ENCODE measurements at places on chromosomes 16 and 17.

DNA sequence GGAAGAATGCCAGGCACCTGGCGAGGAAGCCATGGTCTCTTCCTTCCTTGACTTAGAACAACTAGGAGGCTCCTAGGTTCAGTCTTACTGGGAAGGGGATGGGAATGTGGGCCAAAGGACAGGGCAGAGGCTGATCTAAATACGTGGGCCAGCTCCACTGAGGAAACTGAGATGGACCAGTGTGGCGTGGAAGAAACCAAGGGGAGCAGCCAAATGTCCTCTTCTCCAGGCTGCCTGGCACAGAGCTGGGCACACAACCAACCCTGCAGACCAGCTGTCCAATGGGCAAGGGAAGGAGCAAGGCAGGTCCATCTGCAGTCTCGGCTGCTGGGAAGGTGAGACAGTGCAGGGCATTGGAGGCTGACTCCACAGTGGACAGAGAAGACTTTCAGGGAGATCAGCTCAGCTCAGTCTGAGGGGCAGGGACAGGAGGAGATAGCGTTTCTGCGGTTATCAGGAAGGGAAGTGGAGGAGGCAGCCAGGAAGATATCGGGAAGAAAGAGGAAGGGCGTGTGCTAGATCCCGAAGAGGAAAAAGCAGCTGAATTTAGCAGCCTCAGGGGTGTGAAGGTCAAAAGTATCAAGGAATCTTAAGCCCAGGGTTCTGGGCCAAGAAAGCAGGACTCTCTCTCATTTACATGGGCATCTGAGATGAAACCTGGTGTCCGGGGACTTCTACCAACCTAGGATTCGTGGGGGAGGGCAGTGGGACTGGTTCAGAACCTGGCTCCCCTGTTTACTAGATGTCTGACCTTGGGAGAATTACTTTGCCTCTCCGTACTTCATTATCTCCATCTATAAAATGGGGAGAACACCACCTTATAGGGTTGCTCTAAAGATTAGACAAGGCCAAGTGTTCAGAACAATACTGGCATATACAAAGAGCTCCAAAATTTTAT lies 1.8 kb downstream of the KIFC3 start:
- DNase-seq = no peak

GRCh38 chr16:27798241-27798640 lies 248.3 kb downstream of the KATNIP start:
- no peak for DNase-seq

- no peak for DNase-seq
Observed at GRCh38 chr16:75152635-75153034, 4.3 kb downstream of the ZFP1 start.

- DNase-seq = no peak
Observed at GRCh38 chr17:58565389-58566311, 51.2 kb upstream of the MTMR4 start.

DNA sequence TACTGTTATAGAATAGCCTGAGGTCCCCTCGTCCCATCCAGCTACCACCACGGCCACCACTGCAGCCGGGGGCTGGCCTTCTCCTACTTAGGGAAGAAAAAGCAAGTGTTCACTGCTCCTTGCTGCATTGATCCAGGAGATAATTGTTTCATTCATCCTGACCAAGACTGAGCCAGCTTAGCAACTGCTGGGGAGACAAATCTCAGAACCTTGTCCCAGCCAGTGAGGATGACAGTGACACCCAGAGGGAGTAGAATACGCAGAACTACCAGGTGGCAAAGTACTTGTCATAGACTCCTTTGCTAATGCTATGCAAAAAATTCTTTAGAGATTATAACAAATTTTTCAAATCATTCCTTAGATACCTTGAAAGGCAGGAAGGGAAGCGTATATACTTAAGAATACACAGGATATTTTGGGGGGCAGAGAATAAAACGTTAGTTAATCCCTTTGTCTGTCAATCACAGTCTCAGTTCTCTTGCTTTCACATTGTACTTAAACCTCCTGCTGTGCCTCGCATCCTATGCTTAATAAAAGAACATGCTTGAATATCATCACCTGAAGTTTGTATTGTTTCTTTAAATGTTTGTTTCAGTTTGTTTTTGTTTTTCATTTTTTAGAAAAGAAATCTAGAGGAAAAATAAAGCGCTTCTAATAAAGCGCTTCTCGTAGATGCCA lies 388.3 kb downstream of the MAF start:
- DNase-seq = no peak

DNA sequence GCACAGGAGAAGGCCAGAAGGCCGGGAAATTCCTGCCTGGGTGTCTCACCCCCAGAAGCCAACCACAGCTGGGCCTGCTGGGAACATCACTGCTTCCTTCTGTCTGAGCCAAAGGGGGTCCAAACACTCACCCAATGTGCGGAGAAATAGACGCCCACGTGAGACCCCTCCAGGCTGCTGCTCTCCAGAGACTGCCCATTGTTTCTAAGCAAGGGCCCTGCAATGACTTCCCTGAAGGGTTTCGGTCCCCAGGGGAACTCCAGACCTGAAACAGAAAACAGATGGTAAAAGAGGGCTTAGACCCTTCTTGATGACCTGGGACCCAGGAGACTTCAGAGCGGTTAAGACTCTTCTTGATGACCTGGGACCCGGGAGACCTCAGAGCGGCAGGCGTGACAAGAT lies 41.3 kb downstream of the MRM3 start:
- no peak for DNase-seq

DNA sequence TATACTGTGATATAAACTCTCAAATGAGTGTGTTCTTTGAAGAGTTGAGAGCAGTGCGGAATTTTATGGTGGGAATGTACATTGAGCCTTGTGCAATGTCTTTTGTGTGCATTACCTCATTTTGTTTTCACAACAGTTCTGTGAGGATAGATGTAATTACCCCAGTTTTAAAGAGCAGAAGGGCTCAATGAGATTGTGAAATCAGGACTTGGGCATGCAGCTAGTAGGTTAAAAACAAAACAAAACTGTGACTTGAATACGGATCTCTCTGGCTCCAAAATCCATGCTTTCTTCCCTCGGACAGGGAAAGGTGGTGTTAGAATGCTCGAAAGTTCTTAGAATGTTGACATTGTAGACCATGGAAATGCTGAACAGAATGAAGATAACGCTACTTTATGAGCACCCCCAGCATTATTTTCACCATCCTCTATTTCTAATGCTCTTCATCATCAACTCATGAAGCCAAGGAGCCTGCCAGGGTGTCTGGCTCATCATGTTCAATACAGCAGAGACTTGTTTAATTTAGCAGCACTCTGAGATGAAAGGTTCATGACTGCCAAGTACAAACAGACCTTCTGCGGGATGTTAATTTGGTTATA lies 17.1 kb downstream of the MRTFB start:
- no peak for DNase-seq

DNA sequence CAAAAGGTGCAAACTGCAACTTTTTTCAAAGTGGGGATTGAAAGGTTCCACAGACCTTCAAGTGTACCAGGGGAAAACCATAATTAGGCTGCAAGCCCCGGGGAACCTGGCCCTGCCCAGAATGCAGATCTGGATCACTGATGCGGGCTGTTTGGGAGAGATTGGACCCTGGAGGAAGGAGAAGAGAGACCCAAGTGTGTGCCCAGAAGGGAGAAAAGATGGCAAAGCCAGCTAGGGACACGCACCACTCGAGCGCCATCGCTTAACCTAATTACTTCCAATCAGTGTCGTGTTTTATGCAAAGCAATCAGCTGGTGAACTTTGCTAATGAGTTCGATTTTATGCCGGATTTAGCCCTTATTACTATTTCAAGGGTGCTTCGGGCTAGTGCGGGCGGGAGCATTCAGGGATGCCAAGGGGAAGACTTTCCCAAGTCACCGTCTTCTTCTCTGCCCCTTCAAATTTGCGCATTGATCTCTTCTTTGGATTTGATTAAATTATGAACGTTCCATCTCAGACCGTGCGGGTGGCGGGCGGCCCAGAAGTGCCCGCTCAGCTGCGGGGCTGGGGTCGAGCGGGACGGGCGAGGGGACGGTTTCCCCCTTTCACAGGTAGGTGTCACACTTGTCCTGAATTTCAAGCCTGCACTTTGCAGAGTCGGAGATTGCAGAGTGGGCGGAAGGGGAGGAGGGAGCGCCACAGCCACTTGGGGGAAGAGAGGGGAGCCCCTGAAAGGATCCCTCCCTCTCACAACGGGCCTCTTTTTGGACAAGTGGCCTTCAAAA lies 4.0 kb downstream of the IRX5 start:
- peak; percentile 15 for DNase-seq

- DNase-seq = peak; percentile 76
Observed at GRCh38 chr17:55717898-55718735, 4.5 kb downstream of the TMEM100 start.

- DNase-seq = no peak
Observed at GRCh38 chr16:28513484-28514181, 7.0 kb upstream of the IL27 start.

DNA sequence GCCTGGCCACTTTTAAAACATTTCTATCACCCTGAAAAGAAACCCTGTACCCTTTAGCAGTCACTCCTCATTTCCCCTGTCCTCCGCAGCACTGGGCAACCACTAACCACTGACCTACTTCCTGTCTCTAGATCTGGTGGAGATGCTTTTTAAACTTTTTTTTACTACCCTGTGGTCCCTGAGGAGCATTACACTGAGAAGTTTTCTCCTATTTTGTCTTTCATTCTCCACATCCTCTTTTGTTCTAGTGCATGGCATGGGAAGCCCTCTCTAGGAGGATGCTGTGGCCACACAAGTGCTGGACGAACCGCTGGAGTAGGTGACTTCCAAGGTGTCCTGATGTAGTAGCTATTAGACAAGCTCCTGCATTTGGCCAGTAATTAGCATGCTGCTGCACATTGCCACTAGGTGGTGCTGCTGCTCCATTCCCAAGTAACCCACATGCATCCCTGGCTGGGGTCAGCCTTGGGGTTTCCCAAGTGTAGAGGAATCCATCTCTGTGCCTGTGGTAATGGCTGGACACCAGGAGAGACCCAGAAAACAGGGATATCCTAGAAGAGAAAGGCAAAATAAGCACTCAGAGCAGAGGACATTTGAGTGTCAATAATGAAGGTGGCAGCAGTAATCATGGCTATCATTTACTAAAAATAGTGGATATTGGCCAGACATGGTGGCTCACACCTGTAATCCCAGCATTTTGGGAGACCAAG lies 143.8 kb upstream of the CRHR1 start:
- DNase-seq = peak; percentile 76

- no peak for DNase-seq
Observed at GRCh38 chr17:80303824-80304223, 43.2 kb downstream of the RNF213 start.

GRCh38 chr16:28985211-28986041 lies 574 bp downstream of the LAT start:
- DNase-seq = no peak

GRCh38 chr17:42866631-42867575 lies 15.9 kb downstream of the AOC3 start:
- DNase-seq = no peak

GRCh38 chr16:58409316-58409973 lies 17.2 kb downstream of the GINS3 start:
- peak; percentile 17 for DNase-seq

- DNase-seq = no peak
Observed at GRCh38 chr16:89268987-89269735, 51.7 kb downstream of the ZNF778 start.

DNA sequence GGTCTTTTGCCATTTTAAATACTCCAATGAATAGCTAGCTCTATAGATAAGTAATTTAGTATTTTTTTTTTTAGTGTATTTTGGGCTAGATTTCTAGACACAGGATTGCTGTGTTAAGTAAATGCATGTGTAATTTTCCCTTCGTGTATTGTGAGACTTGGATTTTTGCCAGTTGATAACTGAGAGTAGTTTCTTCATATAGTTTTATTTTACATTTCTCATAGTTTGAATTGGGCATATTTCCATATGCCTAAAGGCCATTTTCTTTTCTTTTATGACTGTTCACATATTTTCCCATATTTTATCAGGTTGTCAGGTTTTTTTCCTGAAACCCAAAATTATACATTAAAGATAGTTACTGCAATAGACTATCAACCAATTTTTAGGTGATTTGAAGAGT lies 59.4 kb downstream of the BPTF start:
- no peak for DNase-seq

- no peak for DNase-seq
Observed at GRCh38 chr17:38628441-38628840, 22.7 kb upstream of the SRCIN1 start.

DNA sequence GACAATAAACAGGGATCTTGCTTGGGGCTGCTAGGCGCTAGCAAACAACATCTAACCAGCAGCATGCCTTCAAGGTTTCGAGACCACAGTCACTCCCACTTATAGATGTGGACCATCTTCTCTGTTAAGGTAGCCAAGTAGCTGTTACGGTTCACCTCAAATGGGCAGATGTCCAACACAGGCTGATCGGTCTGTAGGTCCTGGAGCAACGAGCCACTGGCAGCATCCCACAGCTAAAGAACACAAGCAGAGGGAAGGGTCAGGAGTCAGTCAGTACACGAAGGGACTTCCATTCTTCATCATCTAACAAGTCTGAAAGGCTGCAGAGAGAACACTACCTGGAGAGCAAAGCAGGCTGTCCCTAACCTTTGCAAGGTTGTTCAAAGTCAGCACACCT lies 16.9 kb upstream of the GLG1 start:
- no peak for DNase-seq

DNA sequence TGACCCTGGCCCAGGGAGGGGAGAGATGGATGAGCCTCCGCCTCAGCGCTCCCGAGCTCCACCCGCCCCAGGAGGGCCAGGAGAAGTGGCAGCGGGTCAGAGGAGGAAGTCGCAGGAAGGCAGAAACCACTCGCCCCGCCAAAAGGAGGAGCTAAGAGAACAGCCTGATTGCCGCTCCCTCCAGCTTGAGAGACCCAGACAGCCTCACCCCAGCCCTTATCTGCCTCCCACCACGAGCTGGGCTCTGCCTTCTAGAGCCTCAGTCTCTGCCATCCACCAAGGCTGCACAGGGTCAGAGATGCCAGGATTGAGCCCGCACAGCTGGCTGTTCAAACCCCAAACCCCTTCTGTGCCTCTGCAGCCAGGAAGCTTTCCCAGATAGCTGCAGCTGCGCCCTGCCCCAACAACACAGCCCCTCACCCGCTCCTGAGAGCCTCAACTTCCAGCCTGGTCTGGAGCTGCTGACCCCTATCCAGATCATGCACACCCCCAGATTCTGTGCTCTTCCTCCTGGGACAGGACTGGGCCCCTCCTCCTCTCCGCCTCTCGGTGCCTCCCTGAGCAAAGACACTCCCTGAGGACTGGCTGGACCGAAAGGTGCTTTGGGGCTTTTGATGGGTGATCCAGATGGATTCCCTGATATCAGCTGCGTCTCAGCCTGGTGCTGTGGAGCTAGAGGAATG lies 1.0 kb upstream of the ATP2A3 start:
- no peak for DNase-seq

DNA sequence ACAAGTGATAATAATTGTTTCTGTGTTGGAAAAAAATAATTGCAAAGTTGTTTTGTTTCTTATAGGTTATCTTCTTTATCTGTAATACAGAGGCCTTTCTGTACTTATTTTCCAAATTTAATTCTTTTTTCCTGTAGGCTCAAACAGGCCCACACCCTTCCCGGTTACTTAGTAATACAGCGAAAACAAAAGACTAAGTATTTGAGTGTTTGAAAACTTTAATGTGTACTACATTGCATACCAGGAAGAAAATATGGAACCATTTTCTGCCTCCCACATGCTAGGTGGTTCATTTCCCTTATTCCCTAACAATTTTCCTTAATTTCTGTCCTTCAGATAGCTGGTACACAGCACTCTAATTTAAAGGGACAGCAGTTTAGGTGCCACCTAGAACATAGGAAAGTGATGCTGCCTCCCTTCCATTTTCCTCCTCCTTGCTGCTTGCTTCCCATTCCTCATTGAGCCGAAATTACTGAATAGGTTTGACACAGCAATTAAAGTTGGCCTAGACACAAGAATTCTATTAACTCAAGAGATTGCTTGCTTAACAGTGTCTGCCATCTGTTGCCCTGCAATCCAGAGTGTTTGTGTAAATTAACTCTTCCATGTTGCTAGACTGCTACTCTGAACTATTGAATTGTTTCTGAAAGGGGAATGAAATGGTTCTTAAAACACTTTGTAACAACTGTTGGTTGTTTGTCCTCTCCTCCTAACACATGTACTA lies 24.2 kb downstream of the CYB5B start:
- no peak for DNase-seq

Data from muscle of arm (tissue), 14 donors.